ENCODE measurements at places on chromosomes 4 and X. TPM values are rescaled to one million over a fixed set of nuclear protein-coding genes. Genes with fewer than 3 reads are reported as not detected.

DNA sequence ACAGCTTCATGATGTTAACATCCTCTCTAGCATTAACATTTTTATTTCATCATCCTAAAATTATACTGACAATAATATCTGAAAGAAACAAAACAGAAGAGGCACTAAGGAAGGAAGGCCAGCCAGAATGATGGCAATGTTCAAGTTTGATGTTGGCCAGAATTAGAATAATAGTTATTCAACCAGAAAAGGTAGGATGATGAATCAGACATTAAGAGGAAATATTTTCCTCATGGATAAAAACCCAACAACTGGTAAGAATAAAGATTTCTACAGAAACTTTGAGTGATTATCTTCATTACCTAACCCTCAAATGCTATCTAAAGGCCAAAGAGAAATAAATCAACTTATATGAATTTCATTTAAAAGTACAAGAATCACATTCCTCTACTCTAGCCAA lies 105.2 kb downstream of the PDE5A start:
- no peak for DNase-seq

GRCh38 chr4:288891-289290 lies 16.4 kb downstream of the ZNF732 start:
- no peak for DNase-seq

- DNase-seq = no peak
Observed at GRCh38 chr4:41121906-41122305, 92.4 kb downstream of the APBB2 start.

GRCh38 chrX:10381193-10381592 lies 224.4 kb downstream of the CLCN4 start:
- no peak for DNase-seq

- no peak for DNase-seq
Observed at GRCh38 chr4:168880811-168881595, 129.1 kb downstream of the CBR4 start.

DNA sequence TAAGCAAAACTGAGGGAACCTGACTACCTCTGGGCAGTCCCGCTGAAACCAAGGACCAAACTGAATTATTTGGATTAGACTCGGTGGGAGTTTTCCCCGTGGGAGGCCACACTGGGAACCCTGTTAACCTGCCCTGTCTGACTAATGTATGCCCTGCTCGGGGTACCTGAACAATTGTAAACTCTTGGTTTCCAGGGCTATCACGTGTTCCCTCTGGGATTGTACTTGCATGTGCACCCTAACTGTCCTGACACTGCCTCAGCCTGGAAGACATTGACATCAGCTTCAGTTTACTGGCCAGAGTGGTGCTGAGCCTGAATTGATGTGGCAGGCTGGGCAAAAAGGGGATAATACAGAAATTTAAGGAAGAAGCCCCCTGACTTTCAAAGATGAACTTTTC lies 20.1 kb upstream of the ZNF41 start:
- DNase-seq = no peak

GRCh38 chr4:10179957-10180602 lies 63.5 kb upstream of the WDR1 start:
- DNase-seq = no peak

- DNase-seq = no peak
Observed at GRCh38 chr4:3202836-3203820, 45.8 kb upstream of the MSANTD1 start.

- DNase-seq = no peak
Observed at GRCh38 chr4:102404431-102404969, 59.2 kb upstream of the SLC39A8 start.

Gene CCNA2
- polyA plus RNA-seq = 34.9 TPM

Gene CT45A2
- polyA plus RNA-seq = not detected
